Esophagus muscularis mucosa (tissue), 4 donors: ENCODE measurements at places on chromosomes 6 and 20. TPM values are rescaled to one million over a fixed set of nuclear protein-coding genes. Genes with fewer than 3 reads are reported as not detected.

DNA sequence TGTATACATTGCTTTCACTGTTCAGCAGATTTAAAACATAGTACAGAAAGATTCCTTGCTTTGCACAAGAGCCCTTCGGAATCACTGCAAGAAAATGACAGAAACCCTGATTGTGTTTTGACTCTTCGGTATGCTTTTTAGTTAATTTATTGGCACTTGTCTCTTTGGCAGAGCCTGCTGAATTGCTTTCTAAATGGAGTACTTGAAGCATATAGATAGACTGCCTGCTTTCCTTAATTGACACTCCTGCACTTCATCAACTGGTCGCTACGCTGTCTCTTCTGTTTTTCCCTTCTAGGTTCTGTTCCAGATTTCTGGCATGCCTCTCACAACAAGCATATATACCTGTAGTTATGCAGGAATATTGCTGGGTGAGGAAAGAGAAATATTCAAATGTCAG, 22.4 kb upstream of the RBM24 start:
- H3K36me3 ChIP-seq = no peaks in the 10 kb centered on the region
- no peak overlapping the region for H3K27ac ChIP-seq
- no peaks in the 10 kb centered on the region for H3K4me1 ChIP-seq
- no peak for DNase-seq
- H3K27me3 ChIP-seq = no peaks in the 10 kb centered on the region
- no peak overlapping the region for H3K4me3 ChIP-seq

GRCh38 chr6:157860505-157860991, 37.5 kb downstream of the SNX9 start:
- H3K27ac ChIP-seq = no peak overlapping the region
- H3K27me3 ChIP-seq = no peaks in the 10 kb centered on the region
- H3K36me3 ChIP-seq = no peaks in the 10 kb centered on the region

Gene VGLL2
- total RNA-seq = not detected

Gene CST2
- total RNA-seq = not detected

Gene SCRT2
- total RNA-seq = not detected

- H3K36me3 ChIP-seq = no peaks in the 10 kb centered on the region
- H3K4me3 ChIP-seq = no peak overlapping the region
- no peak for DNase-seq
- H3K4me1 ChIP-seq = peaks cover 16% of the 10 kb centered on the region
- no peaks in the 10 kb centered on the region for H3K27me3 ChIP-seq
Observed at GRCh38 chr6:7257521-7258230, 55.3 kb downstream of the SSR1 start.

GRCh38 chr6:96521306-96521643, 331 bp upstream of the UFL1 start:
- H3K4me1 ChIP-seq = peaks cover 38% of the 10 kb centered on the region
- peak overlapping the region; percentile 95 for H3K4me3 ChIP-seq
- H3K27me3 ChIP-seq = no peaks in the 10 kb centered on the region
- peaks cover 21% of the 10 kb centered on the region for H3K36me3 ChIP-seq

DNA sequence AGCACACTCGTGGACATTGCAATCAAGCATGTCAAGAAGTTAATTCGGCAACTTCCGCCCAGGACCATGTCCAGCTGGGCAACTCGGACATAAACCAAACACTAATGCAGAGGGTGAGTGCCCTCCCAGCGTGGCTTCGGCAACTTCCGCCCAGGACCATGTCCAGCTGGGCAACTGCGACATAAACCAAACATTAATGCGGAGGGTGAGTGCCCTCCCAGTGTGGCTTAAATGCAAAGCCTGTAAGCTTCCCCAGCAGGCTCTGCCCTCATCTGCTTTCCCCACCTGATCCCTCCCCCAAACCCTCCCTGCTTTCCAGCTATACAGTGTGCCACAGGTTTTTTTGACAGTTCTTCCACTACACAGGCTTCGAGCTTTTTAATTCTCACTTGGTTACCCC, 143.4 kb downstream of the PXDC1 start:
- DNase-seq = no peak
- no peaks in the 10 kb centered on the region for H3K36me3 ChIP-seq
- no peak overlapping the region for H3K4me3 ChIP-seq
- no peak overlapping the region for H3K27ac ChIP-seq

- H3K27ac ChIP-seq = no peak overlapping the region
- H3K4me1 ChIP-seq = peaks cover 56% of the 10 kb centered on the region
- H3K27me3 ChIP-seq = no peaks in the 10 kb centered on the region
- H3K4me3 ChIP-seq = no peak overlapping the region
- DNase-seq = peak; percentile 75
Observed at GRCh38 chr20:23157734-23158133, 71.6 kb upstream of the CD93 start.

- no peaks in the 10 kb centered on the region for H3K36me3 ChIP-seq
- H3K27ac ChIP-seq = peak overlapping the region; percentile 36
- no peak overlapping the region for H3K4me3 ChIP-seq
- peaks cover 79% of the 10 kb centered on the region for H3K4me1 ChIP-seq
Observed at GRCh38 chr6:816510-817084, 123.7 kb upstream of the EXOC2 start.

GRCh38 chr6:36592221-36592655, 1.9 kb upstream of the SRSF3 start:
- peaks cover 7% of the 10 kb centered on the region for H3K36me3 ChIP-seq
- peak overlapping the region; percentile 99 for H3K27ac ChIP-seq
- H3K27me3 ChIP-seq = no peaks in the 10 kb centered on the region
- peaks cover 19% of the 10 kb centered on the region for H3K4me1 ChIP-seq
- no peak overlapping the region for H3K4me3 ChIP-seq

- H3K27me3 ChIP-seq = no peaks in the 10 kb centered on the region
- H3K4me3 ChIP-seq = no peak overlapping the region
- H3K27ac ChIP-seq = peak overlapping the region; percentile 83
- DNase-seq = no peak
- H3K36me3 ChIP-seq = peaks cover 19% of the 10 kb centered on the region
- peaks cover 45% of the 10 kb centered on the region for H3K4me1 ChIP-seq
Observed at GRCh38 chr20:3783068-3783489, 1.8 kb upstream of the SPEF1 start.
